AG08395 (cell line): ENCODE measurements at places on chromosomes 12 and 14.

- no peak for DNase-seq
Measured at GRCh38 chr12:119181944-119182343, 3.2 kb downstream of the HSPB8 start.

GRCh38 chr12:40222247-40222646 is 2.5 kb upstream of the LRRK2 start:
- DNase-seq, result no peak

- DNase-seq, result peak; percentile 18
Measured at GRCh38 chr12:12181511-12181910, 85.3 kb downstream of the LRP6 start.

- DNase-seq, result no peak
Measured at GRCh38 chr12:70637303-70638085, at the start of gene PTPRB. Gene PTPRB (minus strand): TSS chr12:70637429. CDS start chr12:70637395, 34 bp downstream.

- no peak for DNase-seq
Measured at GRCh38 chr12:108689314-108690190, 41.8 kb downstream of the CORO1C start.

DNA sequence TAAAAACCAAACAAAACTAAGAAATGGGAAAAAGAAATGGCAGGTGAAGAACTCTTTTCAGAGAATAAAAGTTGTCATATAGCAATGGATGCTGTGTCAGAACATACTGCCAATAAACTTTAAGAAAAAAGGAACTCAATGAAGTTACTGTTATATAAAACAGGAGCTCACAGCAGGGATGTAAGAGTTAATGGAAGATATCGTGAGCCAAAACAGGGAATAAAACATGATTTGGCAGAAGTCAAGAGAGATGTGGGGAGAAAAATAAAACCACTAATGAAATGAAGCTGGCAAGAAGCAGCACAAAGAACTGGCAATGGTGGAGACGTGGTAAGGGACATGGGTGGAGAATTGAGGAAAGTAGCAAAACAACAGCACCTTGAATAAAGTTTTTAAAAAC is 61.0 kb downstream of the TAOK3 start:
- DNase-seq, result no peak

DNA sequence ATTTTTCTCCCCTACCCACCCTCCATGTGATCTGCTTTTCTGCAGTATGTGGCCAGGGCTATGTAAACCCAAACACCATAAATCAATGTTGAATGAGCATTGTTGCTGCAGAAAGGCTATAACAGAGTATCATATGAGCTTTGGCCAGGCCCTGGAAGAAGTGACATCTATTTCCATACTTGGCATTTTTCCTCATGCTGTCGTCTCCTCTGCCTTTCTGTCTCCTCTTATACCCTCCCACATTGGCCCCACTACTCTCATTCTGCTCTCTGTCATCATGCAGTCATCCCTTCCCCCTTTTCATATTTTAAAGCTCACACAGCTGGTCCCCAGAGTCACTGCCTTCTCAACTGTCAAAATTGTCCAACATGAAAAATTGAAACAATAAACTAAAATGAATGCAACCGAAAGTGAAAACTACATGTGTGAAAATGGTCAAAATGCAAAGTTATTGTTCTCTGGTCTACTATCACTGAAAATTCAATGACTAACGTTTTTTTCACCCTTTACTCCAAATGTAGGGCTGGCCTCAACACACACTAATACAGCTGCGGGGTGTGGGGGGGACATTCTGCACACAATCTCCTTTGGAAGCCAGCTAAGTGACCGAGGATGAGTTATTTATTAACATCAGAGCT is 290.7 kb upstream of the TMPO start:
- no peak for DNase-seq

GRCh38 chr14:54497224-54497623 is 8.4 kb upstream of the GMFB start:
- DNase-seq, result no peak

GRCh38 chr12:67450441-67450840 is 181.3 kb downstream of the CAND1 start:
- no peak for DNase-seq

- DNase-seq, result peak; percentile 55
Measured at GRCh38 chr12:49622501-49623141, 740 bp upstream of the PRPF40B start.

- no peak for DNase-seq
Measured at GRCh38 chr12:95054206-95054605, 19.2 kb downstream of the NR2C1 start.

GRCh38 chr12:75170640-75171185 is 38.9 kb downstream of the KCNC2 start:
- no peak for DNase-seq

DNA sequence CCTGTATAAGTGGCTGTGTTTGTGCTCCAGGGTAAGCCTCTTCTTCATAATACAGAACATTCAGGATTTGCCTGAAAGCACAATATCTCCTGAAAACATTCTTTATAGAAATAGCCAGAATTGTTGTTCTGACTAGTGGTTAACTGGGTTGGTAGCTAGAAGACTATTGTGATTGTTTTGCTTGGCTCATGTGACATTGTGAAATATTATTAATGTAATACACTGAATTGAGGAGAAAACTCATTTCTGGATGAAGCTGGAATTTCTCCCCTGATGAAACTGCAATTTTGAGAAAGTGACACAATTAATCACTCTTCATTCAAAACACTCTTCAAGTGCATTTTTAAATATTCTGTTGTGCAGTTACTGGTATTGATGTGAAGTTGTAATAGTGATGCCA is 172.3 kb upstream of the PTPRQ start:
- no peak for DNase-seq

- no peak for DNase-seq
Measured at GRCh38 chr12:71335151-71335962, 104.2 kb upstream of the LGR5 start.

GRCh38 chr12:80692114-80692513 is 15.3 kb upstream of the MYF6 start:
- no peak for DNase-seq

DNA sequence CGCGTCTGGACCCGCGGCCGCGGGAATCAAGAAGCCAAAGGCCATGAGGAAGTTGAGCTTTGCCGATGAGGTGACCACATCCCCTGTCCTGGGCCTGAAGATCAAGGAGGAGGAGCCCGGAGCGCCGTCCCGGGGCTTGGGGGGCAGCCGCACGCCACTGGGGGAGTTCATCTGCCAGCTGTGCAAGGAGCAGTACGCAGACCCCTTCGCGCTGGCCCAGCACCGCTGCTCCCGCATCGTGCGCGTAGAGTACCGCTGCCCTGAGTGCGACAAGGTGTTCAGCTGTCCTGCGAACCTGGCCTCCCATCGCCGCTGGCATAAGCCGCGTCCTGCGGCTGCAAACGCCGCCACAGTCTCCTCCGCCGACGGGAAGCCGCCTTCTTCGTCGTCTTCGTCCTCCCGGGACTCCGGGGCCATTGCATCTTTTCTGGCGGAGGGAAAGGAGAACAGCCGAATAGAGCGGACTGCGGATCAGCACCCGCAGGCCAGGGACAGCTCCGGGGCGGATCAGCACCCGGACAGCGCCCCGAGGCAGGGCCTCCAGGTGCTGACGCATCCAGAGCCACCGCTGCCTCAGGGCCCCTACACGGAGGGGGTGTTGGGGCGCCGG is 1.0 kb downstream of the INSM2 start:
- peak; percentile 84 for DNase-seq

GRCh38 chr14:71933001-71933587 is 865 bp downstream of the RGS6 start:
- no peak for DNase-seq

- DNase-seq, result peak; percentile 27
Measured at GRCh38 chr14:63901434-63902085, 48.8 kb downstream of the SYNE2 start.
